CD8-positive, alpha-beta memory T cell (primary cell): ENCODE measurements at places on chromosomes 6 and 20.

DNA sequence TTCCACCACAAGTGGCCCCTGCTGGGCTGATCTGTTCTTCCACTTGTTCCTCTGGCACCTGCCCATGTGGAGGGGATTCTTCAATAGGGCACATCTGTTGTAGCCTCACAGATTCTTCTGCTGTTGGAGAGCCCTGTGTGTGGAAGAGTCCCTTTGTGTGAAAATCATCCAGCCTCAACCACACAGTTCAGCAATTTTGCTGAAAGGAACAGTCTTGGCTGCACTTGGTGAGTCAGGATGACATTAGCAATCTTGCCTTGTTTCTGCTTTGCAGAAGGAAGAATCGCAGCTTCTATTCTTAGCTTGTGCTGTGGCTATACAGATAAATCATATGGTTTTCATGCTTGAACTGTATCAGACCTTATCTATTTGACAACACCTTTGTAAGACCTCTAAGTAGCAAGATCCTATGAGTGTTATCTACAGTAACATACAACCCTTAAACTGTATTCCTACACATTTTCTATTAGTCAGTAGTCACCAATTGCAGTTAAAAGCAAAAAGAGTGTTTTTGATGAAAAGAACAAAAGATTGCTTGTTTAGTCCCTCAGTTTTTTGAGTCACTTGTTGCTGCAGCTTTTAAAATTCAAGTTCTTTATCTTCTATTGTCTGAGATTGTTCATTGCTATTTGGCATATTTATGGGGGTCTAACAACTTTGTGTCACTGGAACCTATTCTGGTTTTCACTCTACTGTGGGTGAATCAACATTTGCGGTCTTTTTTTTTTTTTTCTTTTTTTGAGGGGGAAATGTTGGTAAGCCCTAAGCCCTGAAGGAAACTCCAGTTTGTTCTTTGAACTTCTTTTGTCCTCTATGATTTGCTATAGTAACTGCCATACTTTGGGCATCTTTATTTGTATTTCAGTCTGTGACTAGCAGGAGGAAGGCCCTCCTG, 231.6 kb downstream of the TFAP2B start:
- DNase-seq, result no peak

DNA sequence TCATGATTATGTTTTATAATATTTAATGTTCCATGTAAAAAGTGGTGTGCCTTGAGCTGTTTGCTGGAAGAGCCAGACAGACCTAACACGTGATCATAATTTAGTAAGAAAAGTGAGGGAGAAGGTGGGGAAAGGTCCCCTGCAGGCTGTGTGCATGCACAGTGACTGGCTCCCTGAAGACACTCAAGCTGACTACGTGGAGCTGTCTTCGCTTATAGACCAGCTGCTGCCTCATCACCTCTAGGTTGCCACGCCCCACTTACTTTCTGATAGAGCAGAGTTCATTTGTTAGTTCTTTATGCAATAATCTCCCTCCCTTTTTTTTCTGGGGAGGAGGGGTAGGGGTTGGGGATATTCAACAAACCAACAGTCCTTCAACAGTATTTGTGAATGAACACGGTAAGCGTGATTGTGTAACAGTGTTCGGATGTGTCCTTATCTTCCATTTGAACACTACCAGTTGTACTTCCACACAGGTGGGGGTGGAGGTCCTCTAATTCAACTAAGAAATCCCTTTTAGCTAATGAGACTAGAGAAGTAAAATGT, 157.3 kb downstream of the BACH2 start:
- no peak for DNase-seq

DNA sequence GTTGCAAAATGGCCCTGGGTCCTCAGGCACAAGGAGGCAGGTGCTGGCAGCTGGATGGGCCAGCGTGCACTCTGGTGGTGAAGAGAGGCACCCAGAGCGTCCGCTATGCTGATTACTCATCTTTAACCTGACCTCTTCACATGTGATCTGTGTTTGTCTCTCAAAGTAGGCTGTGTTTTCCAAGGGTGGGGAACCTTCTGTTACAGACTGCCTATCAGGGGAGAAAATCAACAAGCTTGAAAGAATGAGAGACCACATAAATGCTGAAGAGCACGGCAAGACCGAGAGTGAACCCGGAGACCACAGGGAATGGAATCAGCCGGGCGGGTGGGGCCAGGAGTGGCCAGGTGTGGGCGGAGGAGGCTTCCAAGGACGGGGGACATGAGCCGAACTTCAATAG, 16.2 kb downstream of the BNIP5 start:
- DNase-seq, result no peak

GRCh38 chr6:91464201-91464600, 877.3 kb upstream of the MAP3K7 start:
- no peak for DNase-seq

GRCh38 chr6:33207552-33208090, 679 bp upstream of the RING1 start:
- no peak for DNase-seq

DNA sequence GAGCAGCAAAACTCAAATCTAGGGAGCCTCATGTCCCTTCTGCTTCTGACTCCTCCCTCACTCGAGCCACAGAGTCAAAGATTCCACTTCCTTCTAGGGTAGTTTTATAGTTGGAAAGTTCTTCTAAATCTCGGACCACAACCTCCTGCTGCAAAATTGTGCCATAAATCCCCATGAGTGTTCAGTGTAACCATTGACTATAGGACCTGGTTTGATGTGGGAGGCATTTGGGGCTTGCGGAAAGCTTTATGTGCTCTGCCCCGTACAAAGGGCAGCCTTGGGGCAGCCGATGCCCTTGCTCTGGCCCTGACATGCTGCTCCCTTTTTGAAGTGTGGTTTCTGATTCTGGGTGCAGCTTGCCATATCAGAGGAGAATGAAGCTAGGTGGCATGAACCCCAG, 43.6 kb upstream of the IER3 start:
- no peak for DNase-seq

DNA sequence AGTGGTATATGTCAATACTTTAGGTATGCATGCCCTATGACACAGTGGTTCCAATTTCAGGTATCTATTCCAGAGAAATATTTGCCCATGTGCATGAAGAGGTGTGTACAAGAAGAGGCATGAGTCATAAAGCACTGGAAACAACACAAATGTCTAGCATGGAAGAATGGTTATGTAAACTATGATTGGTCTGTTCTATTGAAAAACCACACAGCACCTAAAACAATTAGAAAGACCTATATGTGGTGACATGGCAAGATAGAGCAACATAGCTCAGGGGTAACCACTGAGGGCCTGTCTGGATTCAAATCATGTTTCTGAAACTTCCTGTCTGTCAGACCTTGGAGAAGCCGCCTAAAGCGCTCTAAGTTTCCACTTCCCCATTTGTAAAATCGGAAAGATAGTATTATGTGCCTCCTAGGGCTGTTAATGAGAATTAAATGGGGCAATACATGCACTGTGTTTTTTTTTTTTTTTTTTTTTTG, 76.0 kb upstream of the SHLD1 start:
- no peak for DNase-seq

DNA sequence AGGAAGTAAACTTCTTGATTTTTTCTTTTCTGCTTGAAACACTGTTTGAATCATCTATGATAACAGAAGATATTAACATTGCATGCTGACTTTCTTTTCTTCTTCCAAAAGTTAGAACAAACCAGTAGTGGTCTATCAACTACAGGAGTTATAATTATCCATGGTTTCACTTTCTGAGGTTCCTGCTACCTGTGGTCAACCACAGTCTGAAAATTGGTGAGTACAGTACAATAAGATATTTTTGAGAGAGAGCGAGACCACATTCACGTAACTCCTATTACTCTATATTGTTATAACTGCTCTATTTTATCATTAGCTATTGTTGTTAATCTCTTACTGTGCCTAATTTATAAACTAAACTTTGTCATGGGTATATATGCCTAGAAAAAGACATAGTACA, 86.1 kb downstream of the MAP7 start:
- DNase-seq, result no peak

- DNase-seq, result peak; percentile 51
Observed at GRCh38 chr20:54063992-54064676, 6.3 kb downstream of the BCAS1 start.

GRCh38 chr6:82257088-82257774, 9.7 kb upstream of the IBTK start:
- no peak for DNase-seq

- DNase-seq, result no peak
Observed at GRCh38 chr6:32081168-32081990, 27.8 kb downstream of the TNXB start.

- no peak for DNase-seq
Observed at GRCh38 chr20:5374171-5374570, 57.4 kb upstream of the PROKR2 start.

DNA sequence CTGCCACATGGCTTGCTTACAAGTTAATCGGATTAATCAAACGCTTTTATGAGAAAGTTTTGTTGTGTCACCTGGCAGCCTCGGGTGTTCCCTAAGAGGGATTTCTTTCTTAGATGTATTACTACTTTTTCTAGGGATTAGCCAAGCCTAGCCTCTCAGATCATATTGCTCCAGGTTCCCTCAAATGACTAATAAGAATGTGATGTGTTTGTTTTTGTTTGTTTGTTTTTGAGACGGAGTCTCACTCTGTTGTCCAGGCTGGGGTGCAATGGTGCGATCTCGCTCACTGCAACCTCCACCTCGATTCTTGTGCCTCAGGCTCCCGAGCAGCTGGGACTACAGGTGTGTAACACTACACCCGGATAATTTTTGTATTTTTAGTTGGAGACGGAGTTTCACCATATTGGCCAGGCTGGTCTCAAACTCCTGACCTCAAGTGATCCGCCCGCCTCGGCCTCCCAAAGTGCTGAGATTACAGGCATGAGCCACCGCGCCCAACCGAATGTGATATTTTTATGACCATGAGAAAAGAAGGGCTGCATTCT, 977 bp downstream of the HMGN4 start:
- no peak for DNase-seq

- DNase-seq, result no peak
Observed at GRCh38 chr6:157681041-157681650, 141.9 kb upstream of the SNX9 start.

GRCh38 chr20:48698507-48699267, 129.1 kb downstream of the PREX1 start:
- DNase-seq, result no peak

DNA sequence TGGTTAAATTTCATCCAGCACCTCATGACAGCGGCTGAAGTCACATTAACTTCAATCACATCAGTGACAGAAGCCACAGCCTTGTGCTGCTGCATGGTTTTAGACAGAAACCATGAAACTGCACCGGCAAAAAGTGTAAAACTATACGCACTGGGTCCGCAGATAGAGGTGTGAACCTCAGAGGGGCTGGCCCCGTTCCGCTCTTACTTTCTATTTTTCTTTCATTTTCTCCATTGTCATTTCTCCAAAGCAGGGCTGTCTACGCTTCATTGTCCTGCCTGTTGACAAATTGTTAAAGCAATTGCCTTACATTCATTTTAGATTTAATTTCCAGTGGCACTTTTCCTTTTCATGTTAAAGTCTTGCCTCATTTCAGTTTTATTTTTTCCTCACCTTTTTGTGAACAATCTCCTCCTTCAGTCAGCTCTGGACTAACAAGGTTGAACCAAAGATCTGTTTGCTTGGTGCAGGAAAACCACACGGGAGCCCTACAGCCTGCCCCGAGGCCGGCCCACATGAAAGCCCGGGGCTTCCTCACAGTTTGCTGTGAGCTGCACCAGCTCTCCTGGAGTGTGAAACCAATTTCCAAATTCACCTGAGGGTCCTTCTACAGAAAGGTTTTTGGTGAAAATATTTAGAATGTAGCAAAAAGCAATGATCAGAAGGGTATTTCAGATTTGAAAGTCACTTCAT, 63.7 kb downstream of the PRR18 start:
- no peak for DNase-seq

DNA sequence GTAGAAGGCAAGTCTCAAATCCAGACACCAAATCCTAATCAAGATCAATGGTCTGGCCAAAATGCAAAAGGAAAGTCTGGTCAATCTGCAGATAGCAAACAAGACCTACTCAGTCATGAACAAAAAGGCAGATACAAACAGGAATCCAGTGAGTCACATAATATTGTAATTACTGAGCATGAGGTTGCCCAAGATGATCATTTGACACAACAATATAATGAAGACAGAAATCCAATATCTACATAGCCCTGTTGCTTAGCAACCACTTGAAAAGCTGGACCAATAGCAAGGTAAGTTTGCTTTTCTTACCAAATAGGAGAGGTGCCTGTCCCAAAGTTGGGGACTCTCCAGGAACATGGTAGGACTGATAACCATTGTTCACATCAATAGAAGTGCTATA, 2.0 kb downstream of the SEMG2 start:
- no peak for DNase-seq

DNA sequence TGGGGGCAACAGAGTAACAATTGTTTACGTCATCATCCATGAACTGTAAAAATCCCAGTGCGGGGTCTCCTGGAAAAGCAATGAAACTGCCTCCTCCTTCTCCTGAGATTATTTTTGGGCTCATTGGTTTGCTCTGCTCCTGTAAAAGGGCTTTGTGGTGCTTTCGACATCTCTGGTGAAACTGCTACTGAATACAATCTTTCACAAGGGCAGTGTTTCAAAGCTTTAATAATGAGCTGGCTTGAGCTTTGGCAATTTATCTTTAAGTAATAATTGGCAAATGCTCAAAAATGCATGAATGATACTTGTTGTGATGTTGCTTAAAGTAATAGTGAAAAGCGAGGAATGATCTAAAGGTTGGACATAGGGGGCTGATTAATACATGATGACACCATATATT, 43.5 kb upstream of the ENPP1 start:
- DNase-seq, result no peak

DNA sequence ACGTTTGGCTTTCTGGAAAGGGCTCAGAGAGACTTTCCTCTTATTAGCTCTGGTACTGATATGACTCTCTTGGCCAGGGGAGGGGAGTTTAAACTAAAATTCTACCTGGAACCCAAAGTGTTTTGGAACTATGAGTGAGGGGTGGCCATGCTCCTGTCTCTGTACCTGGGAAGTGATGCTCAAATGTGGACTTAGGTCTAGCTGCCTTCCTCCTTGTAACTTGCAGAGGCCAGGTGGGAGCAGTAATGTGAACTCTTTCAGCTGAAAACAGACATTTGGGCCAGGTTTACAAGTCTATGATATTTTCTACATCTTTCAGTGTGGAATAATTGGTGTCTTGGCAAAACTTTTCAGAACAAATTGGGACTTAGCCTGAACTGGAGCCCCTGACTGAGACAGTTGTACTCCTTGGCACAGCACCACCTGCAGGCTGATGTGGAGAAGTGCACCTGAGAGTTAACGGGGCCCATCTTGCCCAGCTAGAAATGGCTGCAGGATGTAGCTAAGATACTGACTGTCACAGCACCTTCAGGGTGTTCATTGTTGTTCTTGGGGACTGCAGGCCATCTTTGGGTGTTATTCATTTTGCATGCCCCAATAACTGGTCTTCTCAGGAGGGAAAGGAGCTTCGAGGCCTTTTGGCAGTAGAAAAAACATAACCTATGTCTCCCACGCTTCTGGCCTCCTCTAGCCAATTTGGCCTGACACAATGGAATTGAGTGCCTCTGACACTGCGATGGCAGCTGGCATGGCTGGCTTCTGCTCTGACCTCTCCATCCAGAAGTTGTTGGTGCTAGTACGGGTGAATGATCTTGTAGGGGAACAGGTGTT, 37.1 kb downstream of the CD109 start:
- peak; percentile 43 for DNase-seq

- no peak for DNase-seq
Observed at GRCh38 chr6:119829006-119829405, 479.4 kb upstream of the MAN1A1 start.
